ENCODE measurements at places on chromosomes 13 and 19.

- no peak for DNase-seq
Measured at GRCh38 chr19:15779756-15780476, 7.5 kb upstream of the OR10H5 start.

DNA sequence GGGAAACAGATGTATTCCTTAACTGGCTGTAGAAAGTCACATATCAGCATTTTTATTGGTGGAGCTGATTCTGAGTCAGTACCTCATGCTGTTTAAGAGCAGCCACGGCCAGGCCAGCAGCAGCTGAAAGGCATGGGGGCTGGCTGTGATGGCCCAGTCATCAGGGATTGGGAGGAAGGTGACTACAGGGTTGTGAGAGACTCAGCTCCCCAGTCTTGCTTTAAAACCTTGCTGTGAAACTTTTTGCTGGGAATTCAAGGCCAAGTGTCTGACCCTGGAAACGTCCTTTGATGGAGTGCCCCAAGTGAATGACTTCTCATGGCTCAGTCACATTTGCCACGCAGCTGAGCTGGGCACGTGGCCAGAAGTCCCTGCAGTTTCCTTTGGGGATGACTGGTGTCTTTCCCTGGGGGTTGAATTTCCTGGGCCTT, 39.1 kb upstream of the RNF113B start:
- no peak for DNase-seq

GRCh38 chr19:10433131-10433536, 12.8 kb downstream of the PDE4A start:
- no peak for DNase-seq

- DNase-seq, result no peak
Measured at GRCh38 chr13:98466634-98467236, 110.2 kb downstream of the STK24 start.

GRCh38 chr13:67238277-67238859, 8.2 kb upstream of the PCDH9 start:
- no peak for DNase-seq

DNA sequence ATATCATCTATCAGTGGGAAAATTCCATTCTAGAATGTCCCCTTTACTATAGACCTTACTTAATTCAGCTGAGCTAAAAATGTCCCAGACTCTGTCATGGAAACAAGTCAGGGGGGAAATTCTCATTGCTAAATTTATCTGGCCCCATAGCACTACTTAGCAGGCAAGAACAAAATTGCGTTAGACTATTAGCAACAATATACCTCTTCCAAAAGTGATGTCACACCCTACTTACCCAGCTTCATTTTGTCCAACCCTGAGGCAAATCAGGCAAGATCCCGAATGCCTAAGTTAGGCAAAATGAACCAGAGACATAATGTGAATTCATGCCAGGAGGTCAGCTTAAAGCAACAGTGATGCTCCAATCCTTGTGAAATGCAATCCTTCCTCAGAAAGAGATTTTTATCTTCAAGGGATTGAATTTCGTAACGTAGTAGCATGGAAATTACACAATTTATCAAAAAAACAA, 93.7 kb downstream of the FRY start:
- DNase-seq, result no peak

GRCh38 chr13:53501387-53501786, 472.8 kb downstream of the OLFM4 start:
- no peak for DNase-seq

- no peak for DNase-seq
Measured at GRCh38 chr13:39577838-39578491, 25.0 kb downstream of the LHFPL6 start.

- no peak for DNase-seq
Measured at GRCh38 chr13:37361608-37362007, 237.0 kb downstream of the POSTN start.

DNA sequence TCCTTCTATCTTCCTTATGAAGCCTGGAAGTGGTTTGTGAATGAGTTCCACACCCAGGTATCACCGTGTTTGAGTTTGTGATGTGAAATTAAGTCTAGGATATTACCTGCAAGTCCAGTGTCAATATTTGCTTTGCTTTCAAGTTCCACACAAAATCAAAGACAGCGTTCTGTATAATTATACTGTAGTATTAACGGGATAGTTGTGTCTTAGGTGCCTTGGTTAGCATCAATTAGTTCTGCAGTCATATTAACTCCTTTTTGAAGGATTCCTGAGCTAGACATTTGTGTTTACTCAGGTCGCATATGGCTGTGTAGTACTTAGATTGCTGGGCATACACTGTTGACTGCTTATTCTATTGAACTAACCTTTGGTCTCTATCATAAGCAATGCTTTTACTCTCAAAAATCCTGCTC, 54.4 kb downstream of the ERCC5 start:
- no peak for DNase-seq

DNA sequence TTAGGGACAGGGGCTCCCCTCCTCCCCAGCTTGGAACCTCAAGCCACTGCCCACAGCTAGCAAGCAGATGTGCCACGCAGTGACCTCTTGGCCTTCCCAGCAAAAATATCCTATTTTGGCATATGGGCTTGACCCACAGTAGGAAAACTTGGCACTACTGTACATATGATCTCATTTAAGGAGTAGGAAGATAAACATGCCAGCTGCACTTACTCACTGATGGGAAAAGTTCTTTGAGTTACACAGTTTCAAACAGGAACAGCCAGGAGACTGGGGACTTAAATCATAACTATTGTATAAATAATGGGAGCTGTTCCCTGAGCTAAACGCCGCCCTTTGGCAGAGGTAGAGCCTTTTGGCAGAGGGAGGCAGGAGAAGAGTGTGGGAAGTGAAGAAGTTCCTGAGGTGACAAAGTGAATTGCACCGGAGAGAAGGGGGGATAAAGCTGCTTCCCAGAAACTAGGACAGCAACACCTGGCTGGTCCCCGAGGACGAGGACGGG, 6.1 kb downstream of the SACS start:
- DNase-seq, result no peak

DNA sequence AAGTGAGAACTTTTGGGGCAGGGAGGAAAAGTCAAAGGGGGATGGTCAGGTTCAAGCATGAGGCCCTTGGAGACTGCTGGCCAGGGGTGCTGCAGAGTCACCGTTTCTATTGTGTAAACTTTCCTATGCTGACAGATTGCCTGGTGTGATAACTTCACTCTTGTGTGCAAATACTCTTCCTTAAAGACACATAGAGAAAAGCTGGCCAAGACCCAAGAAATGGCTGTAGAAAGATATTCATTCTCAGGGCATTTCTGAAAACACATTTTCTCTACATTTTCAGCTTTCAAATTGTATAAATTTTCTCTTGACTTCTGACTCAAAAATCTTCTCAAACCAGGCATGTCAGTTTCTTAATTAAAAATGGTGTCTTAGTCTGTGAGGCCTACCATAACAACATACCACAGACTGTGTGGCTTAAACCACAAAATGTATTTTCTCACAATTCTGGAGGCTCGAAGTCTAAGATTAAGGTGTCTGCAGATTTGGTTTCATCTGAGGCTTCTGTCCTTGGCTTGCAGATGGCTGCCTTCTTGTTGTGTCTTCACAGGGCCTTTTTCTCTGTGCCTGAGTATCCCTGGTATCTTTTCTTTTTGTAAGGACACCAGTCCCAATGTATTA, 304.5 kb downstream of the KCNRG start:
- DNase-seq, result no peak

DNA sequence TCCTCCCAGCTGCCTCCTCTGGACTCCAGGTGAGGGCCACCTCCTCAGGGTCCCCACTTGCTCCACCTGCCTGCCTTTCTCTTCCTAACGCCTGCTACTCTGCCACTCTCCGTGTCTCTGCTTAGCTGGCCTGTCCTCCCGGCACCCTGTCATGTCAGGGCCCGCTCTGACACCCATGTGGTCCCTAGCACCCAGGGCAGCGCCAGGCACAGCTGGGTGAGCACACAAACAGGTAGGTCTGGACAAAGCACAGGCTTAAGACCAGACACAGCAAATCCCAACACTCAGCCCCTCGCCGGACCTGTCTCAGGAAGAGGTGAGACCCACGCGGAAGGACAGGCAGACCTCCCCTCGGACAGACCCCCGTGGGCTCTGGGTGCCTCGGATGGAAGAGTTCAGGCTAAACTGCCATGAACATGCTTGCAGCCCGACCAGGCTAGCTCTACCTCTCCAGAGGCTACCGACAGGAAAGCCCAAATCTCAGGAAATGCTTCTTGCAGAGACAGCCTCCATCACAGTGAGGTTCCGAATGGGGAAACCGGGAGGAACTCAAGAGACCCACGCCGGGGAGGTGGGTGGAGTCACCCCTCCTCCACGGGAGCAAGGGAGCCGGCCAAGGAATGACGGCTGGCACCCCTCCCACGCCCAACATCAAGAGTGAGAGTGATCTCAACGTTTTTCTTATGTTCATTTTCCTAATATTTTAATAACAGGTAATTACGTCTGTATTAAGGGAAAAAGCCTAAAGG, 12.5 kb downstream of the ZNF787 start:
- no peak for DNase-seq

GRCh38 chr13:24746618-24747247, 17.2 kb upstream of the RNF17 start:
- no peak for DNase-seq

DNA sequence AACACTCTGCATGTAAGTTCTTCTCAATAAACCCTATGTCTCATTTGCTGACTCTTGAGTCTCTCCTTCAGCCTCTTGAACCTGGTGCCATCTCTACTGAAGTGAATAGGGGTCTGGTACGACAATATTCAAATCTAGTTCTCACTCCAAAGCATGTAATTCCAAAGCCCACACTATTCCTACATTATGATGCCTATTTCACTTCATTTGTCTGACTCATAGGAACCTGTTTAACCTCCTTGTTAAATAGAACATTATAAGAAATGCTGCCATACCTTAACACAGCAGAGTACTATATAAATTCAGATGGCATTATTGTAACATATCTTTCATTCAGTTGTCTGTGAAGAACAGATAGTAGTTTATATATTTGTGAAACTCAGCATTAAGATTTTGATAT, 67.1 kb downstream of the STARD13 start:
- no peak for DNase-seq

DNA sequence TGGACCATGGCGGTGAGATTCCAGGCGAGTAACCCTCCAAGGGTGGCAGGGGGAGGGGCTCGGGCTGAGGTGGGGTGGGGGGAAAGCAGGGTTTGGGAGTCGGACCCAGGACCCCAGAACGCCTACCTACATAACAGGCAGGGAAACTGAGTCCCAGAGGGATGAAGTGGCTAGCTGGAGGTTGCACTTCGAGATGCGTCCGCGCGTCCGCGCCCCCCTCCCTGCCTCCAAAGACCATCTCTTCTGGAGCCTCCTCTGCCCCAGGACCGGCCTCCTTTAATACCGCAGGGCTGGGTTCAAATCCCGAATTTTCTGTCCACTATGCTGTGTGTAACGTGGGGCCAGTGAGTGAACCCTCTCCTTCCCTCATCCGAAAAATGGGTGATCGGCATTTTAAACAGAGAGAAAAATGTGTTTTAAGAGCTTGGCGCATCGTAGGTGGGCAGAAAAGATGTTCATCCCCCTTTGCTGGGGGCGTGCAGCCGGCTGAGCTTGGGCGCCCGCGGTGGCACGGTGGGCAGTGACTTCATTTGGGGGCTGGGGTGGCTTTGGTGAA, 13.8 kb downstream of the TJP3 start:
- no peak for DNase-seq

GRCh38 chr13:48251611-48252081, 18.6 kb downstream of the ITM2B start:
- no peak for DNase-seq

DNA sequence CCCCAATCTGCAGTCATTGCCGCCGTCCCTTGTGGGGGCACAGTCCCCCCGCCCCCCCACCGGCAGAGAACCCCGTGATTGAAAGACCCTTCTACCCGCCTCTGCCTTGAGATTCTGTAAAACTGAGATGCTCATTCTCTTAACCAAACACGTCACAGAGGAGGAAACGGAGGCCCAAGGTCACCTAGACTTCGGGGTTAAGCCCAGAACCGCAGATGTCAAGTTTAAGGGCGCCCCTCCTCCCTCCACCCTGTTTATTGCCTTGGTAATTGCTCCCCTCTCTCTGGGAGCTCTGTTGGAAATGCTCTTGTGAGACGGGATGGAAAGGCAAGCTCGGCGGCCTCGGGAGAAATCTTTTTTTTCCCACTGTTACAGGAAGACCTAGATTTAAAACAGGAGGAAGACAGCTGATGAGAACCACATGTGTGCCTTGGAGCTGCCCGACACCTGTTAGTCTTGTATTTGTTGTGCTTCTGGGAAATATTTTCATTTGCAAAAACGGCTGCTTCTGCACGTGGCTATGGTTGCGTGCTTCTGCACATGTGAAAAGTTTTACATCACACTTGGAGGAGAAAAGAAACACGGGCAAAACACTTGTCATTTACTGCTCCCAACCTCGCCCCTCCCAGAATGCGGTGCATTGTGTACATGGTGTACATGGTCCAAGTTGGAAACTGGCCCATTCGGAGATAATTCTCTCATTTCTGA, 1.1 kb upstream of the MED26 start:
- no peak for DNase-seq

- DNase-seq, result no peak
Measured at GRCh38 chr19:19501798-19502197, 13.6 kb downstream of the TSSK6 start.

- no peak for DNase-seq
Measured at GRCh38 chr19:38451036-38451435, 17.5 kb downstream of the RYR1 start.

- DNase-seq, result no peak
Measured at GRCh38 chr13:108877300-108877699, 247.9 kb downstream of the MYO16 start.

GRCh38 chr13:113936166-113936965, 37.5 kb downstream of the C13orf46 start:
- DNase-seq, result no peak

DNA sequence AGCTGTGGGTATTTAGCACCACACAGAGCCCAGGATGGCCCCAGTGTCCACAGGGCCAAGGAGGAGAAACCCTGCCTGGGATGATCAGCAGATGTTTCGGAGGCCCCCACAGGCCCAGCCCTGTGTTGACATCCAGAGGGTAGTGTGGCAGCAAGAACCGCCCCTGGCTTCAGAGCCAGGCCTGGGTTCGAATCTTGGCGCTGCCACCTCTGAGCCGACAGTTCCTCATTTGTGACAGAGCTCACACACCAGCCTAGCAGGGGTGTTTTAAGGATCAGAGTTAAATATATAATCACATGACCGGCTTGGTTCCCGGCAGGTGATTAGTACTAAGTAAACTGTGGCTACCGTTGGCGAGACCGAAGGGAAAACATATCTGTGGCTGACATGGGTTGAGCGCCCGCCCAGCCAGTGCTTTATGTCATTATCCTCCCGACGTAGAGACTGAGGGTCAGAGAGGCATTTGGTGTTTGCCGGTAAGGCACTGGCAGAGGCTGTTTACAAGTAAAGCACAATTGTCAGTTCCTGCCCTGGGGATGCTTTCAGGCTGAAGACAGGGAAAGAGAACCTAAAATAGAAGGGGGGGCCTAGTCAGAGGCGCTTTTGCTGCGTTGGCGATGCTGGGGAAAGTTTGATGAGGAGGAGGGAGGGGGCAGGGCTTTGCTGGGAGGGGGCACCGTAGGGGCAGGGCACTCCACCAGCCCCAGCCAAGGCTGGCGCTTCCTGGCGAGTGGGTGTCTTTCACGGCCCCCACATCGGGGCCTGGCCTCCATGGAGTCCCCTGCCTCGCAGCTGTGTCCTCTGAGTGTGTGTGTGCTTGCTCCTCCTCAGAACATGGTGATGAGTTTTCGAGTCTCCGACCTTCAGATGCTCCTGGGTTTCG, 4.8 kb downstream of the PIAS4 start:
- DNase-seq, result no peak

GRCh38 chr19:33225458-33225926, at the start of gene SLC7A10:
SLC7A10 (minus strand) TSS chr19:33225850; CDS start chr19:33225703, 147 bp downstream.
- DNase-seq, result no peak
